AG09309 (cell line): ENCODE measurements at places on chromosomes 5 and 9.
A peak's percentile ranks its signal among the peaks of the same experiment; 100 is the strongest.

GRCh38 chr5:8457187-8458037 lies 588.5 kb downstream of the MTRR start:
- peak; percentile 73 for DNase-seq

DNA sequence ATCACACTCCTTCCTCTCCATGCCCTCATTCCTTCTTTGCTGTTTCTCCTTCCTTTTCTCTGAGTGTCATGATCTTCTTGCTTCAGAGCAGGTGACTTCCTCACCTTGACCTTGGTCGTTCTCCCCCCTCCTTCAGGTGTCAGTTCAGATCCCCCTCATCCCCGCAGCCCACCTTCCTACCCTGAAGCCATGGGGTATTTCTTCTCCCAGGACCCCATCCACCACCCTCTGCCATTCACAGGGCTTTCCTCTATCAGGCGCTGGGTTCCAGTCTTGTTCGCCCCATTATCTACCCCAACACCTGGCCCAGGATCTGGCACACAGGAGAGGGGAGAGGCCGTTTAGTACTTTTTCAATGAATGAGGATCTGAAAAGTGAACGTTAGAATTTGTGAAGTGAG lies 101.0 kb downstream of the NSG2 start:
- no peak for DNase-seq

GRCh38 chr5:143653766-143654282 lies 158.1 kb upstream of the HMHB1 start:
- no peak for DNase-seq

DNA sequence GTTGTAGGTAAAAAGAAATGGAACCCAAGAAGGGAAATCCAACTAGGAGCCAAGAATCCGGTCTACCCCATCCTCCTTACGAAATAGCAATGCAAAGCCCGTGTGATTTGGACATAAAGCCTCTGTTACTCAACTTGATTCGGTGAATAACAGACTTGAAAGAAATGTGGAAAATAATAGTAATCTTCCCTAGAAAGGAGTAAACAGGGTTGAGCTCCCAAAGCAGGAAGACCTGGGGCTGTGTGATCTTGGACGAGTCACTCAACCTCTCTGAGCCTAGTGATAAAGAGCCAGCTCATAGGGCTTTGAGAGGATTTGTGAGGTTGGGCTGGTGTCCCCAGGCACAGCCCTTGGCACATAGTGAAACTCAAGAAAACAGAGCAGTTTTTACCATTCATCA lies 42.7 kb upstream of the IL17B start:
- DNase-seq, result no peak
